ENCODE measurements at places on chromosomes 1 and 21.

DNA sequence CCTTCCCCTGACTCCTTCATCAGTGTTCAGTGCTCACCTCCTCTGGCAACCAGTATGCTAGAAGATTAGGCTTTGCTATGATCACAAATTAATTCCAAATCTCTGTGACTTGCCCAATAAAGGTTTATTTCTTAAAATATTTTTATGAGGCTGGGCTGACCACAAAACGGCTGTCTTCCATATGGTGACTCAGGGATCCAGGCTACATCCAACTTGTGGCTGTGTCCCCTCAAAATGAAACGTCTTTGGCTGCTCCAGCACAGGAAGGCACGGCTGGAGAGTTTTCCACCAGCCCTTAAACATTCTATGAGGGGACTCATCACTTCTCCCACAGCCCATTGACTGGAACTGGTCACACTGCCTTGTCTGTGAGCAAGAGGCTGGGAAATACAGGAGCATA, 131.5 kb downstream of the HUNK start:
- DNase-seq = no peak

DNA sequence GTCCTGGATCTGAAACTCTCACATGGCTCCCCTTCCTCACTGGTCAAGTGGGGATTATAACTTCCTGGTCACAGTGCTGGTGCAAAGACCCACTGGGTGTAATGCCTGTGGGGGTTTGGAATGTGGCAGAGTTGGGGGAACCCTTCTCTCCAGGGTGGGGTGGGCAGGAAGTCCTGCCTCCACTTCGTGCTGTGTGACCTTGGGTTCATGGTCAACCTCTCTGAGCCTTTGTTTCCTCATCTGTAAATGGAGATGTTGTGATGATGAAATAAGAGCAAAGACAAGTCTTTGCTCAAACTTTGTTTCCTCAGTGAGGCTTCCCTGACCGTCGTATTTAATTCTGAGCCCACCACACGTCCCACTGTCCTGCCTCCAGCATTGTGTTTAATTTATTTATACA, 564.7 kb downstream of the PTPRU start:
- no peak for DNase-seq

- DNase-seq = no peak
Observed at GRCh38 chr1:214518361-214518760, 33.0 kb downstream of the PTPN14 start.

- no peak for DNase-seq
Observed at GRCh38 chr1:203581841-203582240, 44.8 kb upstream of the ATP2B4 start.

- DNase-seq = no peak
Observed at GRCh38 chr1:85328713-85329397, 52.4 kb upstream of the BCL10 start.

DNA sequence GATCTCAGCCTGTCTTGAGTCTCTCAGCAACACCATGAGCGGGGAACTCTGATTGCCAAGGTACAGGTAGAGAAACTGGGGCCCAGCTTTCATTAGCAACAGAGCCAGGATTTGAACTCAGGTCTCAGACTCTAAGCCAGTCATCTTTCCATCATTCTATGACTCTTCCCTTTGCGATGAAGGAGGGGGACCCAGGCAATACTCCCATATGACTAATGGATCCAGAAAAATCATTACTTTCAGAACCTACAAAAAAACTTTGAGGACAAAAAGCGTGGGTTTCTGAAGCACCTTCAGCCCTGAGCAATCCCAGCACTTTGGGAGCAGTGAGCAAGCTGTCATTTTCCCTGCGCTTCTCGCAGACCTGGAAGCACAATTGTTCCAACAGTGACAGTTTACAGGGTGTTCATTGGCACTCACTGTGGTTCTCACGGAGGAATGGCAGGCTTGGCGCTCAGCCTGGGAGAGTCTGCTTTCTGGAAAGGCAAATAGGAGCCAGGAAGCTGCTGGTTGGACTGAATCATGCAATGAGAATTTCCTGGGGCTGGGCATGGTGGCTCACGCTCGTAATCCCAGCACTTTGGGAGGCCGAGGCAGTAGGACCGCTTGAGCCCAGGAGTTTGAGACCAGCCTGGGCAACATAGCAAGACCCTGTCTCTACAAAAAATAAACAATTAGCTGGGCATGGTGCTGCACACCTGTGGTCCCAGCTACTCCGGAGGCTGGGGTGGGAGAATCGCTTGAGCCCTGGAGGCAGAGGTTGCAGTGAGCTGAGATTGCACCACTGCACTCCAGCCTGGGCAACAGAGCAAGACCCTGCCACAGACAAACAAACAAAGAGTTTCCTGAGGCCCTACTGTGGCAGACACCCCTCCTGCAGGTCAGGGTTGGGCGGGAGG, 40.1 kb downstream of the SLC2A7 start:
- DNase-seq = peak; percentile 73

- DNase-seq = no peak
Observed at GRCh38 chr1:203914292-203914691, 52.9 kb downstream of the SNRPE start.

- DNase-seq = no peak
Observed at GRCh38 chr1:243217349-243217748, 37.7 kb downstream of the CEP170 start.

DNA sequence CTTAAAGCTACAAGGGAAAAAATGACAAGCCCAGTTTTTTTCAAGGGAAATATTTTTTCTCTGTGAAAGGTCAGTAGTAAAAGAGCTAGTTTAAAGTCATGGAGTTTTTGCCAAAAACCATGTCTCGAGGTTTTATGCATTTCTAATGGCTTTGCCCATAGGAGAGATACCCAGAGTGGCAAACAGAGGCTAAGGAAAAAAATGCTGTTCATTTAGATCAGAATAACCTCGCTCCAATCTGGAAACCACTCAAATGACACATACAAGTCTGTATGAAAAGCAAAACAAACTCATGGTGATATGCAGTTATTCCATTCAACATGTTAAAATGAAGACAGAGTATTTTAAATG, 36.9 kb upstream of the EDEM3 start:
- no peak for DNase-seq

DNA sequence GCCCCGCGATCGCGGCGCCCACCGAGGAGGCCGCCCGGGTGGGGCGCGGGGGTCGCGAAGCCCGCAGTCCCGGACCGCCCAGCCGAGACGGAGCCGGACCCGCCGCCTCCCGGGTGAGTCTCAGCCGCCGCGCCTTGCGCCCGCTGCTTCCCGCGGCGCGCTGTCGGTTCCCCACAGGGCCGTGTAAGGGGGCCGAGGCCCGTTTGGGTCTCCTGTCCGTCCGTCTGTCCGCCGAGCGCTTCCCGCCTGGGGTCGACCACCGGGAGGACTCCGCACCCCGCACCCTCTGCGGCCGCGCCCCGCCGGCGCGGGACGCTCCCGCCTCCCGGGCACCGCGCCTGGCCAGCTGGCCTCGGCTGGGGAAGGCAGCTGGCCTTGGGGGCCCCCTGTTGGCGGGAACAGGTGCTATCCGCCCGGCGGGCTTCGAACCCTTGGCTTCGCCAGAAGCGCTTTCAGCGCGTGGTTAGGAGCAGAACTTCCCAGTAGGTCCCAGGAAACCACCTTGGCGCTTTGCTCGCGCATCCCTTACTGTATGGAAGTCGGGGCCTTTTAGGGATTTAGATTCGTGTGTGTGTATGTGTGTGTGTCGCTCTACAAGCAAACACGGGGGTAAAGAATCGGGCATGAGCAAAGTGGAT, 414 bp downstream of the TMEM51 start:
- DNase-seq = no peak

- DNase-seq = no peak
Observed at GRCh38 chr1:117370071-117370470, 2.8 kb downstream of the MAN1A2 start.

- DNase-seq = no peak
Observed at GRCh38 chr1:85473390-85473789, 8.4 kb upstream of the DDAH1 start.

DNA sequence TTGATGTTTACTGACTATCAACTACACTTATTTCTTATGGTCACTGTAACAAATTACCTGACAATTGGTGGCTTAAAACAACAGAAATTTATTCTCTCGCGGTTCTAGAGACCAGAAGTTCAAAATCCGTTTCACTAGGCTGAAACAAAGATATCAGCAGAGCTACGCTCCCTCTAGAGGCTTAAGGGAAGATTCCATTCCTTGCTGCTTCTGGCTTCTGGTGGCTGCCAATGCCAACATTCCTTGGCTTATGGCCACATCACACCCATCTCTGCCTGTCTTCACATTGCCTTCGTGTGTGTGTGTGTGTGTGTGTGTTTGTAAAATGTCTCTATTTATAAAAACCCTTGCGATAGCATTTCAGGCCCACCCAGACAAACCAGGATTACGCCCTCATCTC, 66.4 kb downstream of the LMX1A start:
- no peak for DNase-seq

- DNase-seq = no peak
Observed at GRCh38 chr21:37671381-37671780, 244.9 kb downstream of the KCNJ6 start.

DNA sequence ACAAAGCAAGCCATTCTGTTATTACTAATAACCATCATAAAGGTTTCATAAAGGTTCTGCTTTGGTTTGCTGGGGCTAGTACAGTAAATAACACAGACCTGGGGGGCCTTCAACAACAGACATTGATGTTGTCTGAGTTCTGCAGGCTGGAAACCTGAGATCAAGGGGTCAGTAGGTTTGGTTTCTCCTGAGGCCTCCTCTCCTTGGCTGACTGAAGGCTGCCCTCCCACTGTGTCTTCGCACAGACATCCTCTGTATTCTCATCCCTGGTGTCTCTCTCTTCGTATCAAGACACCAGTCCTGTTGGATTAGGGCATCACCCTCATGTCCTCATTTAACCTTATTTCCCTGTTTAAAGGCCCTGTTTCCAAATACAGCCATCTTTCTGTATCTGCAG, 37.3 kb downstream of the HUNK start:
- no peak for DNase-seq

DNA sequence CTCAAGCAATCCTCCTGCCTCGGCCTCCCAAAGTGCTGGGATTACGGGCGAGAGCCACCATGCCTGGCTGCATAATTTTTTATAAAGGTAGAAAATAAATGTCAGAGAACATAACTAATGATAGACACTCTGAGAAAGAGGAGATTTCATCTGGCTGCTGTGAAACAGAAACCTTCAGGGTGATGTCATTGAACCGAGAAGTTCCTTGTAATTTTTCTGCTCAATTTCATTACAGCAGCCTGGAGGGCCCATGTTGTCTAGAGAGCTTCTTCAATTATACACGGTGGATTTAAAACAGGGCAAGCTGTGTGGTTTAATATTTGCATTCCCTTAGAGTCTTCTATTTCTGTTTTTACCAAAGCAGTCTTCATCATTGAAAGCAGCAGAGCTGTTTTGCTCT, 64.3 kb upstream of the MORC3 start:
- DNase-seq = no peak

DNA sequence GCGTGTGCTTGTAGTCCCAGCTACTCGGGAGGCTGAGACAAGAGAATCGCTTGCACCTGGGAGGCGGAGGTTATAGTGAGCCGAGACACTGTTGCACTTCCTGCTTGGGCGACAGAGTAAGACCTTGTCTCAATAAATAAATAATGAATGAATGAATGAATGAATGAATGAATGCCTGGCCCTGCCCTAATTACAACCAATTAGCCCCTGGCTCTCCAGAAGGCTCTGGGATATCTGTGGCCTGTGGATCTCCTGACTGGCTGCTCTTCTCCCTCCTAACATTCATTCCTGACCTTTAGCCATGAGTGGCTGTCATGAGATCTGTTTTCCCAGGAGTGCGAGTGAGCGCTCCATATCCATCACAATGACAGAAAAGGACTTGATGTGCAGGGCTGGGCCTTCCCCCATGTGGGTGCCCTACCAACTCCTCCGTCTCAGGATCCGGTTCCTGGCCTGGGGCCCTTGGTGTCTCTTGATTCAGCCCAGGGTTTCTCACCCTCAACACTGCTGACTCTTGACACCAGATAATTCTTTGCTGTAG, 243.6 kb upstream of the TMEM51 start:
- DNase-seq = no peak

DNA sequence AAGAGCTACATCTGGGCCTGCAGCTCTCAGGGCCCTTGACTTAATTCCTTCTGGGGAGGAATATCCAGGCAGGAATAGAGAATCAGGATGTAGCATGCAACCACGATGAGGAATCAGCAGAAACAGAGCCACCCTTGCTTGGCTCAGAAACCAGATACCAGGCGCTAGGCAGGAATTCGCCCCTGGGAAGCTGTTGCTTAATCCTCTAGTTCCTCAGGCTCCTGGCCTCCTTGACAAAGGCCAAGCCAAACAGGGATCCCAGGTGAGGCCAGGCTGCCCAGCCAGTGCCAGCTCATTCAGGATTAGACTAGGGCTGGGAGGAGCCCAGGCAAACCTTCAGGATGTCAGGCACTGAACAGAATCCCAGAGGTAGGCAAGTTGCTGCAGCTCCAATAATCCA, 48.2 kb upstream of the IRF2BP2 start:
- no peak for DNase-seq

DNA sequence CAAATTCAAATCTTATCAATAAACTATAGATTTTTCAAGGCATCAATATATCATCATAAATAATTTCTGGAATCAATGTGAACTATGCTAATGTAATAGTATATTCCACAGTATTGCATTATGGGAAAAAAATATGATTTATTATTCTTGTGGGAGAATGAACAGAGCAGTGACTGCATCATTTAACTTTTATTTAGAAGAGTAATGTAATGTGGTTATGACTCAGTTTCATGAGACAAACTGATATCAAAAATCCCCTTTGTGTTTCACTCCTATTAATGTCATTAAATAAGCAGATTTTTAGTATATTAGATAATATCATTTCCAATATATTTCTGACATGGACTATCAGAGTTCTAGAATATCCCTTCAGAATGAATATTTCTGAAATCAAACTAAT, 187.6 kb downstream of the LRRC40 start:
- no peak for DNase-seq

DNA sequence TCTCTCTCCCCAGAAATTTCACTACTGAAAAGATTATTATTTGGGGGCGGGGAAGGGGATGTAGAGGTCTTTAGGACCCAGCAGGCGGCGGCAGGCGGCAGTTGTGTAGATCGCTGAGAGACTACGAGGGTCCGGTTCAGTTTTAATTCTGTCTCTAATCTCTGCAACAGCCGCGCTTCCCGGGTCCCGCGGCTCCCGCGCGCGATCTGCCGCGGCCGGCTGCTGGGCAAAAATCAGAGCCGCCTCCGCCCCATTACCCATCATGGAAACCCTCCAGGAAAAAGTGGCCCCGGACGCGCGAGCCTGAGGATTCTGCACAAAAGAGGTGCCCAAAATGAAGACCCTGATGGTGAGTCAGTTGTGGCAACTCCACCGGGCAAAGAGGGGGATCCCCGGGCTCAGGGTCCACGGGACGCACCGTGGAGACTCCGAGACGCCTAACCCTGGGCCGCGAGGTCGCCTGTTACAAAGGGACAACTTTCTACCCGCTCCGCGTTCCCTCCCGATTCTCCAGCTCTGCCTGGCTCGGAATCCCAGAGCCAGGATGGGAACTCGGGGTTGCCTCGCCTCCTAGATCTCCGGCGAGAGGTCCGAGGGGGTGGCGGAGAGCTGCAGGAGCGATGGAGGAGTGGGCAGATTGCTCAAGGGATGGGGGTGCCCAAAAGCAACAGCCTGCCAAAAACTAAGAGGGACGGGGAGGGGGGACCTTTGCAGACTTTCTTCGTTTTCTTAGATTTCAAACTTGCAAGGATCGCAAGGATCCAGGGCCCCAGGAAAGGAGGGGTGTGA, at the start of gene ST6GALNAC5:
TSS of gene ST6GALNAC5 (plus strand) at position 139 of the 789 bp plus-strand sequence.
- no peak for DNase-seq

All from anterior cingulate cortex (tissue), 58 donors.